ENCODE measurements at places on chromosomes 3 and 15.

DNA sequence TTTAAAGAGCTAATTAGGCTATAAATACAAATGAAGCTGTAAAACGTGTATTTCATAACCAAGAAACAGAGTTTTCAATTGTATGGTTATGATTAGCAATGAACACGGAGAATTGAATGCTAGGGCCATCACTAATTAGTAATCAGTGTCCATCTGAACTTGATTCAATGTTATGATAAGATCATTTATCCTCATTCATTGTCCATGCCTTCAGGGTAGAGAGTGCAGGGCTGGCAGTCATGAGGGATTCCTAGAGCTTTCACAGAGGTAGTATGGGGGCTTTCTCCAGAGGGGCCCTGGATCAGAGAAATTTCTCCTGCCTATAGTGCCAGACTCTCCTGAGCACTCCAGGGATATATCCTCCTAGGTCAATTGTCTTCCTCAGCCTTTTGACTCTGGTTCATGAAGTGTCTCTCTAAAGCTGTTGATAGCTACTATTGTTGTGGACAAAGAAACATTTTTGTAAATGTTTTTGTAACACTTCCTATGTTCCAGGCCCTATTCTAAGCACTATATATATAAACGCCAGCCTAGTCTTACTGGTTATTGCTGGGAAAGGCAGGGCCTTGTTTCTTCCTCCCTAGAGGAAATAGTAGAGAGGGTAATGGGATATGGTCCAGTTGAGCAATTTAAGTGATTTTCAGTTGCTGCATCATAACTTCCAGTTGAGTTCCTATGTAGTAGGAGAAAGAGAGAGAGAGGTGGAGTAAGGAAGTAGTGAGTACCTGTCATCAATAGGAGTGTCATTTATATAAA lies 249.0 kb downstream of the NFKBIZ start:
- DNase-seq: no peak

DNA sequence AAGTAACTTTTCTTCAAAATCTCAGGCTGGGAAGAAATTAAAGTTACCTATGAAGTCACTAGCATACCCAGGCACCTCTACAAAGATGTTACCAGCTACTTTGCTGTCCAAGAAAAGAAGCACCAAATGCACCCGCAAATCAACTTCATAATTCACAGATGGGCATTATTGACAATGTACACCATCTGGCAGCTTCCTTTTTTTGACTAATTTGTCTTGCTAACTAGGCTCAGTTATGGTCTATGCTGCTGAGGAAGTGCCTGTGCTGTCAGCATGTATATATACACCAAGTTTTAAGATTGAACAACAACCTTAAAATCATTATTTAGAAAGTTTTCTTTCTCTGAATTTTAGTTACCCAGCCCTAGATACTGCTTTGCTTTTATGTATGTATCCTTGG lies 93.8 kb downstream of the NSUN3 start:
- DNase-seq: no peak

DNA sequence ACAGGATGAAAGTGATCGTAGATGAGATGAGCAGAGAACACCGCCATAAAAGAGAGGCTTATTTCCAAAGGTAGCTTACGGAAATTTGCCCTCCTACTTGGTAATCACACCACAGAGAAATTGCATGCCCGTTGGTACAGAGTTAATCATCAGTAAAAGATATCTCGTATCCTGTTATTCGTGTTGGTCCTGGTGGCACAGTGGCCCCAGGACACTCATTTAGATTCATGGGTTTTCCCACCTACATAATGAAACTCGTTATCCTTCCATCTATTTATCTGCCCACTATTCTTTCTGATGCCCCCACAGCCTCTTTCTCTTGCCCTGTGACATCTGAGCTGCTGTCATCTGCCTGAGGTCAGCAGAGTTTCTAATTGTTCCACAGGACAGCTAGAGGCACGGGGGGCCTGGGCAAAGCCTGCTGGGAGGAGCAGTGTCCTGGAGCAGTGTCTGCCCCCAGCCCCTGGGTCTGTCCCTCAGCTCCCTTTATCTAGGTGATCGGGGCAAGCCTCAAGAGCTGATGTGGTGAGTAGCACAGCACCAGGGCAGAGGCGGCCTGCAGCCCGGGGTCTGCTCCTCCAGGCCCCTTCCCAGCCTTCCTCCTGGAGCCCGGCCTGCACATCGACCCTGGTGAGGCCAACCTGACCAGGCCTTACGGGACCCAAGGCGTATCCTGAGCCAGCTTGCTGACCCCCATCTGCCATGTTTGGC lies 42.2 kb downstream of the PXYLP1 start:
- DNase-seq: no peak

- DNase-seq: no peak
Measured at GRCh38 chr3:88019024-88019423, 39.8 kb downstream of the CGGBP1 start.

DNA sequence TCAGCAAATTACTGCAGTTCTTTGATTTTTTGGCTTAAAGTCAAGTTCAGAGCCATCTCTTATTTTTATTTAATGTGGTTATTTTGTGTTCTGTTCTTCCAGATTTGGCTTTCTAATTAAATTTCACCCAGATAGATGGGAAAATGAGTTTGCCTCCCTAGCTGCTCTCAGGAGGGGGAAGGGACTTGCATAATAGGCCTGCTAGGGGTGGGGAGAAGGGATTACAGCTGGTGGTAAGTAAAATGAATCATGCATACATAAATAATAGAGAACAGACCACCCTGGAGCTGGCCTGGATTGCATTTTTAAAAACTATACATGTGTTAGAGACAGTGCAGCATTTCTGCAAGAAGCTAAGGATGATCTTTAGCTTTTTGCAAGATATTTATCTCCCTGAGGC lies 3.9 kb upstream of the PXYLP1 start:
- no peak for DNase-seq

GRCh38 chr3:23740517-23740965 lies 65.2 kb upstream of the UBE2E1 start:
- no peak for DNase-seq
